Activated naive CD8-positive, alpha-beta T cell treated with anti-CD3 and anti-CD28 coated beads for 36 hours (primary cell): ENCODE measurements at places on chromosomes 5 and 9. TPM values are rescaled to one million over a fixed set of nuclear protein-coding genes. Genes with fewer than 3 reads are reported as not detected.

DNA sequence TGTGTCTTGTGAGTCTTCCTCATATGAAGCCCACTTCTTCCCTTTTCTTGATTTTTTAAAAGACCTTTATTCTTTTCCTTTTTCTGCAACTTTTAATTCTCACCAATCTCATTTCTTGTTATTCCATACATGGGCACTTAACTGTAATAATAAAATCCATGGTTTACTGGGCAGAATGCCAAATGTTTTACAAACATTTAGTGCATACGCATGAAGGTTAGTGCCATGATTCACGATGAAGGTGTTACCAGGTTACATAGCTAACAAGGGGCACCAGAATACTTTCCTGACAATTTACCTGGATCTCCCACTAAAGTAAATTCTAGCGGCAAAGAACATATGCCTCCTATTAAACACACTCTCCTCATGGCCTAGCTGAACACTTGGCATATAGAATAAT is 28.5 kb downstream of the MAN2A1 start:
- DNase-seq, result no peak

DNA sequence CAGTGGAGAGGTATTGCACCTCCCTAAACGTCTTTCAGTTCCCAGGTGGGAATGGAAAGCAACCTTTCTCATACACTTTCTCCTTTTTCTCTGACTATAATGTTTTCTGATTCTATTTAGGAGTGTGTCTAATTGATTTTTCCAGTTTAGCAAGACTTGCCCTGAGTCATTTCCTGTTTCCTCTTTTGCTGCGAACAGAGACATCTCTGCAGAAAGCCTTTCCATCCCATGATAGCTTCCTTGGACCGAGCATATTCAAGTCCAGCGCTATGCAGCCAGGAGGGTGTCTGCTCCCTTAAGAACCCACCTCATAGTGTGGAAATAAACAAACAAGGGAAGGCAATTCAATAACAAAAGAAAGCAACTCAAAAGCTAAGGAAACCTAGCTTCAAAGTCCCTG is 60.0 kb upstream of the CDH6 start:
- no peak for DNase-seq

- no peak for DNase-seq
Observed at GRCh38 chr5:139705191-139705590, 57.0 kb downstream of the CXXC5 start.

CTSV gene
- 0.20 TPM for total RNA-seq

MSX2 gene
- total RNA-seq, result not detected
